ENCODE measurements at places on chromosomes 11 and 22.

DNA sequence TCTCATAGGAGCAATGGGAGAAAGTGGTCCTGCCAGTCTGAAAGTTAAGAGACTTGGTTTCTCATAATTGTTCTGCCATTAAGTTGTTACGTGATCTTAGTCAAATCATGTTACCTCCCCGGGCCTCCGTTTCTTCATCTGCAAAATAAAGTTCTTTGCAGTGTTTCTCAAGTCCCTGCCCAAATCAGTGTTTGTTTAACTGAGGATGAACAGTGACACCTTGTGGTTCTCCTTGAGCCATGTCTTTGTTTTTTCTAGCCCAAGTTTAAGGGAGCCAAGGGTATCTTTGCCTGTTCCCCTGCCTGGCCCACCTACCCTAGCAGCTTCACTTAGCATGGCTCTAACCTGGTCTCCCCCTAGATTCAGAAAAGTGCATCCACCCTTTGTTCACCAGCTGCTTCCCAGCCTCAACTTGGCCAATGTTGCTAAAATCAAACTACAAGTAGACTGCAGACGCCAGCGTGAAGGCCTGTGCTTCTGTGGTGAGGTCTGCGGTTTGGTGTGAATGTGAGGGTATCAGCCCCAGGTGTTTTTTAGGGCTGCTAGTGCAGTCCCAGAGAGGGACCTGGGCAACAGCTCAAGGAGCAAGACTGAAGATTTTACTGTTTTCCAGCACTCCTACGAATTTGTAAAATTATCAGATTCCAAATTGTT is 35.5 kb downstream of the FZD4 start:
- DNase-seq: no peak

GRCh38 chr11:10116588-10116987 is 177.4 kb downstream of the SBF2 start:
- no peak for DNase-seq

DNA sequence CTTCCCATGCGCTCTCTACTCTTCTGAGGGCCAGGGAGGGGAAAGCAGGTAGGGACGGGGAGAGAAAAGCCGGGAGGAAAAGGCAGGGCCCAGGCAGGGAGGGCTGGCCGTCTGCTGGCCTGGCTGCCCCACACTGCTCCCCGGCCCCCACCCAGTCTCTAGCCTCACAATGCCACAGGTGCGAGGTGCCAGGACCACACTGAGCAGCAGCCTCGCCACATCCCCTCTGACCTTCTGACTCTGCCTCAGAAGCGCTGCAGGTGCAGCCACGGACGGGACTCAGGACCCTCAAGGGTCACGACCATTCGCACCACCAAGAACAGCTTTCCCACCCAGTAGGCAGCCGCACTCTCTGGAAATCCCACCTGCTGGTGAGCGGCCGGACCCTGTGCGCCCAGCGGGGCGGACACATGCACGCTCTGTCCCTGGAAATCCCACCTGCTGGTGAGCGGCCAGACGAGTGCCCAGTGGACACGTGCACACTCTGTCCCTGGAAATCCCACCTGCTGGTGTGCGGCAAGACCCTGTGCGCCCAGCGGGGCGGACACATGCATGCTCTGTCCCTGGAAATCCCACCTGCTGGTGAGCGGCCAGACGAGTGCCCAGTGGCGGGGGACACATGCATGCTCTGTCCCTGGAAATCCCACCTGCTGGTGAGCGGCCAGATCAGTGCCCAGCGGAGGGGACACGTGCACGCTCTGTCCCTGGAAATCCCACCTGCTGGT is 20.1 kb downstream of the TOLLIP start:
- no peak for DNase-seq

DNA sequence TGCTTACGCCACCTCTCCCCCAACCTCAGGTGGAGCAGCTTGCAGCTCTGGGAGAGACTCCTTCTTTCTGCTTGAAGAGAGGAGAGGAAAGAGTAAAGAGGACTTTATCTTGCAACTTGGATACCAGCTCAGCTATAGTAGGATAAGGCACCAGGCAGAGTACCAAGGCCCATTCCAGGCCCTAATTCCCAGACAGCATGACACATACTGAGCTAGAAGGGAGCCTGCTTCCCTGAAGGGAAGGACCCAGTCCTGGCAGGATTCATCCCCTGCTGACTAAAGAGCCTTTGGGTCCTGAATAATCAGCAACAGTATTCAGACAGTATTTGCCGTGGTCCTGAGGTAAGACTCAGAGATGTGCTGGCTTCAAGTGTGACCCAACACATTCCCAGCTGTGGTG is 41.4 kb downstream of the PPME1 start:
- DNase-seq: no peak

- DNase-seq: no peak
These were observed 42.0 kb downstream of the PACS1 start for GRCh38 chr11:66112041-66112491.

GRCh38 chr22:26450453-26451185 is 21.6 kb downstream of the ASPHD2 start:
- no peak for DNase-seq

DNA sequence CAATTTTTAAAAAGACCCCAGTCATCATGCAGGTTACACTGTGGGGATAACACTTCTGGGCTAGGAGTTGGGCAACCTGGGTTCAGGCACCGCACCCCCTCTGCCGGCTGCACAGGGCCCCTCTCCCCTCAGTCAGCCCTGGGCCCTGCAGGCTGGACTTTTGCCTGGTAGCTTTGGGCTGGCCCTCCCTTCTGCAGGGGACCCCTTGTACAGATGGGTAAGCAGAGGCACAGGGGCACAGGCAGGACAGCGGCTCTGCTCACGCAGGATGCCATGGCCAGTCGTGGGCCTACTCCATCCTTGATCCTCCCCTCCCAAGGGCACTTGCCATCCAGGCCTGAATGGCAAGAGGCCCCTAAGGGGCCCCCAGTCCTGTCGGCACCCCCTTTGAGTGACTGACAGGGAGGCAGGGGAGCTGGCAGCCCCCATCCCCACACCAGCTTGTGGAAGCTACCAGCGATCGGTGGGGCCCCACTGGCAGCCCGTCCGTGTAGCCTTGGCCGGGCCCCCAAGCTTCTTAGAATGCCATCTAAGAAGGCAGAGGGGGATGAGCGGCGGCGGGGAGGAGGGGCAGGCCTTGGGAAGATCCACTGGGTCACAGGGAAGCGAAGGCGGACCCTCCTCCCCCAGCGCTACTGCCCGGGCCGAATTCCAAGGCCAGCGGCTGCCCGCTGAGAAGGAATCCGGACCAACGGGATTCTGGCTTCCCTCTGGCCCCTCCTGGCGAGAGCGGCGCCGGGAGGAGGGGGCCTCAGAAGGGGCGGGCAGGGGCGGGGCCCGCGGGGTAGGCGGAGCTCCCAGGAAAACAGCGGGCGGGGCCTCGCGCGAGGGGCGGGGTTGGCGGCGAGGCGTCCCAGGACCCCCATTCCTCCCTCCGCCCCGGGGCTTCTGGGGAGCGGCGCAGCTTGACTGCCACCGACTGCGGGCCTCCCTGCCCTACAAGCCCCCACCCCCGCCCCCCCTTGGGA is 6.8 kb upstream of the CHKA start:
- no peak for DNase-seq

DNA sequence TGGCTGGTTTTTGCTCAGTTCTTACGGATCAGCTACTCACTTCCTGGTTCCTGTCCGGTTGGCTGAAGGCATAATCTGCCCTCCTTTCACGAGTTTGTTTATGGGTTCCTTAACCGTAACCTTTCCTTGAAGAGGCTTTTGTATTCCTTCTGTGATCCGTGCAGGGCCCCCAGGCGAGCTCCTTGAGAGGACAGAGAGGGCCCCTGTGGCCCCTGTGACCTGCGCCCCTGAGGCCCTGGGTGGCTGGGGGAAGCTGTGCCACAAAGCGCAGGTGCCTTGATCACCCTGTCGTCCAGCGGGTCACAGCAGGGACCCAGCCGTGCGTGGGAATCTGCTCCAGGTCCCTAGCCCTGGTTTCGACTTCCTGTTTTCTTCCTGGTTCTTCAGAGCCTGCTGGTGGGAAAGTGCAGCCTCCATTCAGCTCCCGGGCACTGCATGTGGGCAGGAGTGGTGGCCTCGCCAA is 27.8 kb upstream of the FADD start:
- DNase-seq: no peak

DNA sequence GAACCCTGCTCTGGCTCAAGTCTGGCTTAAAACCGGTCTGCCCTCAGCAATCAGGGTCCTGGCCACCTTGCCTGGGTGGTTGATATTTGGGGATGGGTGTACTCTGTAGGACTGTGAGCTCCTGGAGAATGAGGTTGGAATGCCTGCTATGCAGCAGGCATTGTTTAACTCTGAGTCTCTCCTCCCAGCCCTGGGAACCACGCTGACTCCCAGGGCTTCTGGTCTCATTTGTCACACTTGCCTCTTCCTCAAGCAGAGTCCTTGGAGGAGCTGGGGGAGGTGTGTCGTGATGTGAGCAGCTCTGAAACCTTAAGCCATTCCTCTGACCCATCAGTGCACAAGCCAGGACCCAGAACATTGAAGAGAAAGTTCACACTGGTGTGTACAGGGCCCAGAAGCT is 340.1 kb downstream of the MN1 start:
- no peak for DNase-seq
